Breast epithelium (tissue), 4 donors: ENCODE measurements at places on chromosomes 2 and 18. TPM values are rescaled to one million over a fixed set of nuclear protein-coding genes. Genes with fewer than 3 reads are reported as not detected.

Gene RALB
- total RNA-seq, result 59.8 TPM

Gene SLC1A4
- 11.4 TPM for total RNA-seq

- no peak for DNase-seq
These were observed 32.4 kb downstream of the LHCGR start for GRCh38 chr2:48723129-48723528.

DNA sequence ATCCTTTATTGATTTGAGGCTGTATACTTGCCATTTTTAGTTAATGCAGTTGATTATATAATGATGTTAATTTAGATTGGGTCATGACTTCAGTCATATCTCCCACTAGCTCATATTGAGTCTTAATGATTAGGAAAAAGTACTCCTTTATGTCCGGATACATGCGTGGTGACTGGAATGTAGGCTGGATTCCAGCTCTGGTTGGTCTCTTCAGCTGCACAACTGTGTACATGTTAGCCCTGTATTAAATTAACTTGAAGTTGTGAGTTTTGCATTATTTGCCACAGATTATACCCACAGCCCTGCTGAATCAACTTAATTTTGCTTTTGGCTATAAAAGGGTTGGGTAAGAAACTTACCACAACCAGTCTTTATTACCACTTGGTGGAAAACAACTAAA lies 22.5 kb downstream of the MOB4 start:
- no peak for DNase-seq

GRCh38 chr2:203909974-203910373 lies 26.6 kb upstream of the ICOS start:
- DNase-seq, result no peak

GRCh38 chr18:51621864-51622160 lies 424.3 kb upstream of the MEX3C start:
- no peak for DNase-seq

GRCh38 chr18:70288851-70289328 lies at the start of gene SOCS6:
TSS of gene SOCS6 (plus strand) at chr18:70289045. CDS start at chr18:70324669, 35,624 bp downstream.
- no peak for DNase-seq

DNA sequence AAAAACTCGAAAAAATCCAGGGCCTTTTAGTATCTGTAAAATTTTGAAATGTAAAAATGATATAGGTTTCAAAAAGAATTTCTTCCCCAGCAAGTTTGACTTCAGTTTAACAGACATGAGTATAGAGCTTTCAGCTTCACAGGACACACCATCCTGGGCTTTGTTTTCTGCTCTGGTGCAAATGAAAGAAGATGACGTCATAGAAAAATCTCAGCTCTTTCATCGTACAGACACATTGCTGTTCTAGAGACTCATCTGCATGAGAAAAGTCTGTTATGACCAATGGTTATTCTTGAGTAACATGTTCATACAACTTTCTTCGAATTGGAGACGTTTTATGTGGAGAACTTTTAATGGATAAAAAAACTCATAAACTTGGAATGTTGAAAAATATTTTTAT lies 111.7 kb upstream of the DYNAP start:
- DNase-seq, result no peak

- DNase-seq, result no peak
These were observed 497.8 kb upstream of the MYT1L start for GRCh38 chr2:2828774-2829368.

DNA sequence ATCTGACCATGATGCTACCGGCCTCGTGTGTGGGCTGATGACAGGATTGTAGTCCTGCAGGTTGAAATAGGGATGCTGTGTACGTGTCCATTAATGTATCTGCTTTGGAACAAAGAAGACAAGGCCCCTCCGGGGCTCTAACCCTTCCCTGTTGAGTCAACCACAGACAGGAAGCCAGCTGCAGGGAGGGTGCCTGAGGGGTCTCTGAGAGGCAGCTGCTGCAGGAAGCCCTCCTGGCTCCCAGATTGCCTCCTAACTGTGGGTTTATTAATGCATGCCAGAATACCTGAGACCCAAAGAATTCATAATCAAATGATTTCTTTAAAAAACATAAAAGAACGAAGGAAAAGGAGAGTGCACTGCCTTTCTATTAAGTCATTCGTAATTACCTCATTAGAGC lies 140.4 kb downstream of the CELF4 start:
- no peak for DNase-seq
